ENCODE measurements at places on chromosomes 2 and 18. TPM values are rescaled to one million over a fixed set of nuclear protein-coding genes. Genes with fewer than 3 reads are reported as not detected.

GRCh38 chr2:46982351-46983064, 66.9 kb upstream of the MCFD2 start:
- no peak for DNase-seq

C2orf72 gene
- 147 TPM for total RNA-seq

- DNase-seq, result no peak
These were observed 4.2 kb downstream of the KIAA1328 start for GRCh38 chr18:36833120-36833519.

GPR45 gene
- not detected for total RNA-seq

GRCh38 chr2:215410932-215411285, 25.0 kb downstream of the FN1 start:
- peak; percentile 57 for DNase-seq

DNA sequence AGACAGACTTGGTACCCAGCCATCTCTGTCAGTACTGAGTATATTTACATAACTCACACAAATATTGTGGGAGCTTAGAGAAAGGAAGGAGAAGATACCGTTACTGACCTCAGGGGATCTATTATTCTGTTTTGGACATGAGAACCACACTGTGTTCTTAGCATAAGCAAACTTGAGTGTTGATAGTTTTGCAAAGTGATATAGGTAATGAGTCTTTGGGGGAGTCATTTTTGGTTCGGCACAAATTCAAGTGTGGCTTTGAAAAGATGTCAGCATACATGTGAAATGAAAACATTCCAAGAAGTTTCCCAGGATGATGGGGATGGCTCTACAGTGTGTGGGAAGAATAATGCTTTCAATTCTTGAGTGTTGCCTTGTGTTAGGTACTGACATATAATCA, 24.1 kb downstream of the SMARCAL1 start:
- DNase-seq, result no peak

GRCh38 chr2:97662386-97662894, 1.4 kb downstream of the ACTR1B start:
- DNase-seq, result no peak

GRCh38 chr2:43158259-43158880, 68.0 kb downstream of the ZFP36L2 start:
- DNase-seq, result peak; percentile 74

- DNase-seq, result no peak
These were observed 103.9 kb upstream of the TMEFF2 start for GRCh38 chr2:192298664-192299063.

DNA sequence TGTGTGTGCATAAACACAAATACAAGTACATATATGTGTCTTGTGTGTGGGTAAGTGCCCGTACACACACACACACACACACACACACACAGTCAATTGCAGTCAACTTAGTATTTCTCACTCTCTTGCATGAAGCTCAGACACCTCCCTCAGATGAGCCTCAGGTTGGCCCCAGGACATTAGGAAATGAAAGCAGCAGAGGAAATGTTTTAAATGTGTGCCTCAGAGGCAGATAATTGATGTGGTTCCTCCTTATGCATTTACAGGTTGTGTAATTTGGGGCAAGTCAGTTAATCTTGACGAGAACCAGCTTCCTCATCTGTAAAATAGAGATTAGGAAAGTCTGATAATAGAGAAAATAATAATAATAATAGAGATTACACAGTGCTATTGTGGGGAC, 814.0 kb upstream of the ID2 start:
- no peak for DNase-seq

SLC30A3 gene
- 0.38 TPM for total RNA-seq

SIX2 gene
- total RNA-seq, result not detected

DNA sequence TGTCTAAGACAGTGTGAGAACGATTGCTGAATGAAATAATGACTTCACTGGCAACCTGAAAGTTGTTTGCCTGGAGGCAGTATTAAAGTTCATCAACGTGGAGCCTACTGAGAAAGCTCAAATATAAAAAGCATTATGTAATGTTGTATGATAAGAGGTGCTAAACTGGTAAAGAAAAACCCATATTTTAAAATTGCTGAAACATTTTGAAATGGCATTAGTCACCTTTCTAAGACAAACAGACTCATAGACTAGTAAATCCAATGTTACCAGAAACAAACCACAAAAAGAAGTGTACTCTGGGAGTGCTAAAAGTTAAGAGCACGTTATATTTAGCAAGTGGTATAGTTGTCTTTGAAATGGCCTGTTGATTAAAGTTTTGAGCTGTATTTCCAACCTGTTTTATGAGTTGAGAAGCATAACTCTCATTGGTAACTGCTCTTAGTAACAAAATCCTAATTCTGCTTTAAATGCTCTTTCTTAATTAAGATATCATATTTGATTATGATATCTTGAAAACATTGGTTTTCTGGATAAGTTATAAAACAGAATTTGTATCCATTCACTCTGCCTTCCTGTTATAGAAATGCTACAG, 62.7 kb downstream of the CYP1B1 start:
- no peak for DNase-seq

Measured in HepG2 (cell line).